ENCODE measurements at places on chromosomes 4 and X.

- DNase-seq = no peak
Observed at GRCh38 chr4:163816494-163816893, 322.0 kb downstream of the TMA16 start.

GRCh38 chr4:15413010-15413622 lies 14.7 kb upstream of the C1QTNF7 start:
- DNase-seq = no peak

- DNase-seq = no peak
Observed at GRCh38 chr4:8156617-8157016, 2.0 kb downstream of the ABLIM2 start.

DNA sequence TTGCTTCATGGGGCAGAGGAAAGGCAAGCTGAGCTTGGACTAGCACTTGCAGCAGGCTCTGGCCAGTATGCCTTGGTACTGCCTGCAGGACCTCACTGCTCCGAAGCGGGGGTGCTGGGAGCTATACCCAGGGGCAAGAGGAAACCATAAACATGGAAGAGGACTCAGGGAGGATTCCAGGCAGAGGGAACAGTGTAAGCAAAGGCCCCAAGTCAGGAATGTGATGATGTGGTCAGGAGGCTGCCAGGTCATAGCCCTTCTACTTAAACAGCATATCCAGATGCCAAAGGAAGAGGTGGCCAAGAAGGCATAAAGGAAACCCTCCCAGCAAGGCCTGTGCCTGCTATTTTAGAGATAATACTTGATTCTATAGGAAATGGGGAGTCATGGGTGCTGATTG lies 31.1 kb downstream of the RAB40AL start:
- DNase-seq = no peak

- DNase-seq = no peak
Observed at GRCh38 chrX:20487227-20487626, 220.5 kb upstream of the RPS6KA3 start.

DNA sequence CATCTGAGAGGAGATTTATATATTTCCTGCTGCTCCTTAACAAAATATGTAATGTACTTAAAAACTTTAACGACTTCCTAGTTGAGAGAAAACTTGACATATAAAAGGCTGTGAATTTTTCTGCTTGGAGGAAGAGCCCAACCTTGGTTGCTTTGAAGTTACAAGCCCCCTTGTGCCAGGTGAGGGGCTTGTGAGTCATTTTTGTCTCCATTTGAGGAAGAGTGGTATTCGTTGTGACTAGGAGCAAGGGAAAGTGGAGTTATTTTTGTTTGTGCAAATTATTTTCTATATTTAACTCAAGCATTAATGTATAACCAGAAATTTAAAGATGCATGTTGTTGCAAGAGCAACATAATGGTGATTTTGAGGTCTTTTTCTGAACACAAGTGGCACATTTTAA lies 99.0 kb upstream of the DDX3X start:
- DNase-seq = no peak
